Dermis microvascular lymphatic vessel endothelial cell (primary cell): ENCODE measurements at places on chromosomes 6 and 20. TPM values are rescaled to one million over a fixed set of nuclear protein-coding genes. Genes with fewer than 3 reads are reported as not detected.

The GRM1 gene
- total RNA-seq: 0.13 TPM in 2 replicates

The TFAP2C gene
- not detected in 2 replicates for total RNA-seq

The PDYN gene
- not detected in 2 replicates for total RNA-seq

The CCHCR1 gene
- total RNA-seq: 11.1 and 11.8 TPM in 2 replicates

The APMAP gene
- total RNA-seq: 68.7 and 72.4 TPM in 2 replicates

The LGSN gene
- total RNA-seq: not detected in 2 replicates

The AKAP7 gene
- total RNA-seq: 1.1 and 1.3 TPM in 2 replicates

The PTGIS gene
- total RNA-seq: 0.13 and 0.25 TPM in 2 replicates

The HRH3 gene
- total RNA-seq: not detected in 2 replicates

The ARHGAP40 gene
- total RNA-seq: not detected in 2 replicates

The GSTA3 gene
- not detected in 2 replicates for total RNA-seq

The VGLL2 gene
- total RNA-seq: not detected in 2 replicates

The POU3F2 gene
- not detected in 2 replicates for total RNA-seq

The CTSZ gene
- total RNA-seq: 206 and 357 TPM in 2 replicates

The OR2H1 gene
- total RNA-seq: under 0.01 TPM in 1 of 2 replicates, not detected in the other

The C20orf141 gene
- not detected in 2 replicates for total RNA-seq

The DZANK1 gene
- 0.26 and 0.38 TPM in 2 replicates for total RNA-seq

The SASH1 gene
- total RNA-seq: 49.3 and 94.7 TPM in 2 replicates

The LINC00237 gene
- total RNA-seq: under 0.01 TPM in 1 of 2 replicates, not detected in the other

The NKAPL gene
- total RNA-seq: under 0.01 and 0.38 TPM in 2 replicates

The EPHA7 gene
- under 0.01 TPM in 2 replicates for total RNA-seq

The MUC22 gene
- total RNA-seq: not detected in 2 replicates

The OXT gene
- not detected in 2 replicates for total RNA-seq

The MAP3K4 gene
- total RNA-seq: 16.8 and 16.9 TPM in 2 replicates

The FOXP4 gene
- 3.2 and 5.8 TPM in 2 replicates for total RNA-seq

The CPNE1 gene
- total RNA-seq: 142 and 145 TPM in 2 replicates

The POM121L2 gene
- not detected in 2 replicates for total RNA-seq

The IPCEF1 gene
- 2.1 and 3.2 TPM in 2 replicates for total RNA-seq

The CNR1 gene
- total RNA-seq: under 0.01 TPM in 1 of 2 replicates, not detected in the other

The ISM1 gene
- total RNA-seq: under 0.01 TPM in 1 of 2 replicates, not detected in the other

The TCP11 gene
- 0.13 TPM in 2 replicates for total RNA-seq

The CGA gene
- not detected in 2 replicates for total RNA-seq

The HLA-DRB5 gene
- total RNA-seq: 0.13 and 0.26 TPM in 2 replicates

The HLA-DMB gene
- total RNA-seq: 0.25 and 0.51 TPM in 2 replicates

The PCSK2 gene
- total RNA-seq: not detected in 2 replicates

The PHACTR1 gene
- 1.0 and 1.1 TPM in 2 replicates for total RNA-seq

The DTD1 gene
- total RNA-seq: 45.1 and 61.9 TPM in 2 replicates

The TFAP2D gene
- not detected in 2 replicates for total RNA-seq

The HSPA1L gene
- 1.2 and 1.4 TPM in 2 replicates for total RNA-seq

The XKR7 gene
- not detected in 2 replicates for total RNA-seq

The PRL gene
- total RNA-seq: not detected in 2 replicates

The GUCA1A gene
- not detected in 2 replicates for total RNA-seq

The SPATA25 gene
- total RNA-seq: 0.51 and 1.0 TPM in 2 replicates

The CALHM5 gene
- total RNA-seq: 0.64 and 1.4 TPM in 2 replicates

The TGM3 gene
- not detected in 2 replicates for total RNA-seq
